A549 treated with CORT108297 at 1 μM for 4 hours (cell line): ENCODE measurements at places on chromosomes 11 and 22. TPM values are rescaled to one million over a fixed set of nuclear protein-coding genes. Genes with fewer than 3 reads are reported as not detected.

OR4D5 gene
- total RNA-seq: not detected in 5 replicates

CST6 gene
- not detected in 5 replicates for total RNA-seq

ASCL2 gene
- 0.06 to 0.09 TPM in 2 of 5 replicates, not detected in the others for total RNA-seq

SAA4 gene
- total RNA-seq: not detected in 5 replicates

COMMD9 gene
- 37.1 to 57.4 TPM (median 53.8 TPM) in 5 replicates for total RNA-seq

MYEOV gene
- 98.5 to 119 TPM (median 112 TPM) in 5 replicates for total RNA-seq

EED gene
- 25.2 to 32.3 TPM (median 26.6 TPM) in 5 replicates for total RNA-seq

DGCR2 gene
- total RNA-seq: 17.3 to 24.4 TPM (median 21.9 TPM) in 5 replicates

BAD gene
- total RNA-seq: 74.5 to 102 TPM (median 92.9 TPM) in 5 replicates

RBM14 gene
- total RNA-seq: 60.9 to 82.1 TPM (median 70.9 TPM) in 5 replicates

OR5A1 gene
- total RNA-seq: not detected in 5 replicates

SLC22A12 gene
- not detected in 5 replicates for total RNA-seq

IL18 gene
- 92.2 to 108 TPM (median 101 TPM) in 5 replicates for total RNA-seq

DEFB131B gene
- not detected in 5 replicates for total RNA-seq

SMIM35 gene
- not detected in 5 replicates for total RNA-seq

FOLH1 gene
- not detected in 5 replicates for total RNA-seq

CDK2AP2 gene
- total RNA-seq: 67.0 to 97.8 TPM (median 95.2 TPM) in 5 replicates

INS gene
- total RNA-seq: not detected in 5 replicates

KCNJ4 gene
- total RNA-seq: 0.06 to 0.22 TPM (median 0.13 TPM) in 5 replicates

MMP1 gene
- 0.47 to 1.2 TPM (median 0.86 TPM) in 5 replicates for total RNA-seq

GPHA2 gene
- not detected in 5 replicates for total RNA-seq

ELF5 gene
- not detected in 5 replicates for total RNA-seq

FAM180B gene
- total RNA-seq: not detected in 5 replicates

C11orf87 gene
- total RNA-seq: 0.01 to 0.02 TPM (median 0.02 TPM) in 4 of 5 replicates, not detected in the other

ZDHHC5 gene
- total RNA-seq: 67.9 to 77.1 TPM (median 72.5 TPM) in 5 replicates

MAML2 gene
- 1.9 to 2.7 TPM (median 2.4 TPM) in 5 replicates for total RNA-seq
